ENCODE measurements at places on chromosomes 7 and 10. TPM values are rescaled to one million over a fixed set of nuclear protein-coding genes. Genes with fewer than 3 reads are reported as not detected.

DNA sequence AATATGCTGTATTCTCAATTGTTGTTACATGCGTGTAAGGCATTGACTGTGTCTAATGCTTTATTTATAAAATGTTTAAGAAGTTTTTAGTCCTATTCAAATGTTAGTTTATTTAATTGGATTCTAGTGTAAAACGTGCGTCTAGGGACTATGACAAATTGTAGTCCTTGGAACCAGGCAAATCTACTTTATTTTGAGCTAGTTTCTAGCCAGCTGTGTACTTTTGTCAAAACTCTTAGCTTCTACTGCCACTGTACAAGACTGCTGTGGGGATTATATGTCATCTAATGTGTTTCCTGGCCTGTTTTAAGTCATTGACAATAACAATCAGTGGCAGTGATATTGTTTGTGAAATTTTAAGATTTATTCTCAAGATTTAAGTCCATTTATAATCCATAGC is 220.5 kb upstream of the SEMA3D start:
- DNase-seq: no peak

DNA sequence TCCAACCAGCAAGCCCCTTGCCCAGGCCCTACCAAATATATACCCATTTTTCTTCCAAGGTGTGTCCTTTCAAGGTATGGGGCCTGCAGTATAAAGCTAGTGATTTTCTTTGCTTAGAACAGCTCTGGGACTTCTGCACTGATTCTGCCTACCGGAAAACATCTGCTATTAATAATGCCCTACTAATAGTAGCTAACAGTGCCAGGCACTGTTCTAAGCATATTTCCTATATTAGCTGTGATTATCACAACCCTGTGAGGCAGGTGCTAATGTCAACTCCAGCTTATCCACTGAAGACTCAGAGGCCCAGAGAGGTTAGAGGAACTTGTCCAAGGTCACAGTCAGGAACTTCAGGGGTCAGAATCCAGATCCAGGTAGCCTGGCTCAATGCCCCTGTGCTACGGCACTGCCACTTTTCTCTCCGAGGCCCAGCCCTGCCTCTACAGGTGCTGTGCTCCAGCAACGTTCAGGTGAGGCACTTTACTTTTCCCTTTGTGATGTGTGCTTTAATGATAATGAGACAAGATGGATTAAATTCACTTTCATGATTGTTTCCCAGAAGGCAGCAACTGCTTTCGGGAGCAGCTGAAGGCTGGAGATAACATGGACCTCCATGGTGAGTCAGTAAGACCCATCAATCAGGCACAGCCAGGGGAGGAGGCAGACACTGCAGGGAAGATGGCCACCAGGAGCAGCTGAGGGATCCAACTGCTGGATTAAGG is 26.7 kb downstream of the TAS2R41 start:
- no peak for DNase-seq

- no peak for DNase-seq
Measured at GRCh38 chr10:18542832-18543231, 108.6 kb downstream of the NSUN6 start.

DNA sequence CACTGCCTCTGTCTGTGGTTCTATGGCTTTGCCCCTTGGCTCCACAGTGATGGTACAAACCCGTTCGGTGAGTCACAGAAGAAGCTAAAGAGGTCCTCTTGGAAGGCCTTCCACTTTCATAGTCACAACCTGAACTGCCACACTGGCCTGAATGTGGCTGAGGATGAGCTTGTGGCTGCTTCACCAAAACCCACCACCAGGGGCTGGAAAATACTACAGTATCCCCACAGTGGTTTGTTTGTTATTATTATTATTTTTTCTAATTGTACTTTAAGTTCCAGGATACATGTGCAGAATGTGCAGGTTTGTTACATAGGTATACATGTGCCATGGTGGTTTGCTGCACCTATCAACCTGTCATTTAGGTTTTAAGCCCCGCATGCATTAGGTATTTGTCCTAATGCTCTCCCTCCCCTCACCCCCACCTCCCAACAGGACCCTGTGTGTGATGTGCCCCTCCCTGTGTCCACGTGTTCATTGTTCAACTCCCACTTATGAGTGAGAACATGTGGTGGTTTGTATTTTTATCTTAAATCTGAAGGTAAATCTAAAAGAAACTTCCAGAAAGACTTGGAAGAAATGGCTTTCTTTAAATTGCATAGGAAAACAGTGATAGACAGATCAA is 160.8 kb upstream of the NPSR1 start:
- DNase-seq: peak; percentile 68

Gene CAPZA2
- total RNA-seq: 141 TPM

Gene SH2D4B
- 0.13 TPM for total RNA-seq

Gene COL13A1
- 4.5 TPM for total RNA-seq
